Choroid plexus epithelial cell (primary cell): ENCODE measurements at places on chromosomes 11 and 22.

DNA sequence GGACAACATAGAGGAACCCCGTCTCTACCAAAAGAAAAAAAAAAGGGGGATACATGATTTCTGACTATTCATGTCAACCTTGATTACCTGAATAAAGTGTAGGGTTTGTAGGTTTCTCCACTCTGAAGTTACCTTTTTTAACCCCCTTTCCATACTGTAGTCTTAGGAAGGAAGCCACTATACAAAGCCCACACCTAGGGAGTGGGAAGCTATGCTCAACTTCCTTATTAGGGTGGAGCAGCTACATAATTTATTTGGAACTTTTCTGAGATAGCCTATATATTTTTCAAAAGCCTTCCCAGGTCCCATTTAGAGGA is 582 bp upstream of the ATP6V1E1 start:
- no peak for DNase-seq

GRCh38 chr11:11279956-11280689 is 72.9 kb downstream of the CSNK2A3 start:
- DNase-seq, result peak; percentile 65

- peak; percentile 80 for DNase-seq
These were observed 23.2 kb upstream of the ST3GAL4 start for GRCh38 chr11:126332221-126332711.

DNA sequence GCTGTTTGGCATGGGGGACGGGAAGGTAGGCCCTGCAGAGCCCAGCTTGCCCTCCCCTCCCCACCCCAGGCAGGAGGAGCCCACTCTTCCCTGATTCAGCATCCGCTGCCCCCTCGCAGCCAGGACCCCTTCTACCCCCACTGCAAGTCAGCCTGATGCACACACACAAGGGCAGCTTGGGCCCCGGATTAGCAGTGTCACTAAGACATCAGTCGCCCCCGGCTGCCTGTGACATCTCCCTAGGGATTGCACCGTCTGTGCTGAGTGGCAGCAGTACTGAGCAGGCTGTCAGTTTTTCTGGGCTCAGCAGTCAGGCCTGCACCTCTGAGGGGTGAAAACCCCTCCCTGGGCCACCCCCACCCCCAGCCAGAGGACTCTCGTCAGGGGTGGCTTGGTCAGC is 30.4 kb upstream of the SYT7 start:
- DNase-seq, result no peak

- peak; percentile 55 for DNase-seq
These were observed 101.6 kb upstream of the AKIP1 start for GRCh38 chr11:8809241-8809938.

DNA sequence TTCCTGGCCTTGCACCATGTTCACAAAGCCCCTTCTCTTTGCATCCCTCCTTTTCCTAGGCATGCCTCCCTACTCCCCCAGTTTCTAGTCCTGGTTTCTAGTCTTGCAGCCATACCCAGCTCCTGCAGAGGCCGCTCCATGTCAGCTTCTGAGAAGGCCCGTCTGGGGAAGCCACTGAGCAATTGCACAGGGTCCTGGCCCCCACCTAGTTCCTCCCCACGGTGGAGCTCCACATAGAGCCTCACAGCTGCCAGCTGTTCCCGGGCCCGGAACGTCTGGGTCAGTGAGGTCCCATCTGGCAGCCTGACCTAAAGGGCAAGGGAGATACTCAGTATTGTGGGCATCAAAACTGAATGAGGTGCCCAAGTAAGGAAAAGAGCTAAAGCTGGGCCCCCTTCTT is 2.2 kb downstream of the UBXN1 start:
- no peak for DNase-seq

GRCh38 chr11:110098645-110099044 is 5.5 kb downstream of the ZC3H12C start:
- peak; percentile 57 for DNase-seq

GRCh38 chr11:19828382-19829108 is 115.9 kb downstream of the NAV2 start:
- peak; percentile 31 for DNase-seq

- peak; percentile 64 for DNase-seq
These were observed 844 bp downstream of the PCF11 start for GRCh38 chr11:83157594-83158356.

DNA sequence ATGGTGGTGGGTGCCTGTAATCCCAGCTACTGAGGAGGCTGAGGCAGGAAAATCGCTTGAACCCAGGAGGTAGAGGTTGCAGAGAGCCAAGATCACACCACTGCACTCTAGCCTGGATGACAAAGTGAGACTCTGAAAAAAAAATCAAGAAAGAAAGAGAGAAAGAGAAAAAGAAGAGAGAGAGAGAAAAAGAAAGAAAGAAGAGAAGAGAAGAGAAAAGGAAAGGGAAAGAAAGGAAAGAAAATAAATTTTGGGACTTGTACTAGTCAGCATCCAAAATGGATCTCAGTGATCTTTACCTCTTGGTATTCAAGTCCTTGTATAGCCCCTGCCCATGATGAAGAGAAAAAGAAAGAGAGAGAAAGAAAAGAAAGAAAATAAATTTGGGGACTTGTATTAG is 22.2 kb upstream of the PICALM start:
- DNase-seq, result no peak

GRCh38 chr11:102283116-102283485 is 34.2 kb upstream of the BIRC3 start:
- no peak for DNase-seq

DNA sequence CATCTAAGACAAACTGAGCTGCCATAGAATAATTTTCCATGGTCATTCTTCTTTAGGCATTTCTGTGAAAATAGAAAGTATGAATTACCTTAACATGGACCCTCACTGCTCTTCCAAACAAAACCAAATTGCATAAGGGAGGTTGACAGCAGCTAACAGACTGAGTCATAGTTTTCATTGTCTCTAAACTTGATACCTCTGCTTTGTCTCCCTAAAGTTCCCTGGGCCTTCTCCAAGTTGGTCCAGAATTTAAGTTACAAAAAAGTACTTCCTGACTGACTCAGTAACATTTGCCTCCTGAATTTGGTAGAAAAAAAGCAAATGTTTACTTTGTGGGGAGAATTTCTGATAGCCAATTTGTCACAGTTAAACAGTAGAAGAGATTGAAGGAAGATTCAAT is 3.0 kb downstream of the OR8D1 start:
- no peak for DNase-seq

- no peak for DNase-seq
These were observed 1.6 kb downstream of the RNF26 start for GRCh38 chr11:119335655-119336543.

GRCh38 chr11:22680628-22681027 is 14.2 kb downstream of the GAS2 start:
- no peak for DNase-seq

DNA sequence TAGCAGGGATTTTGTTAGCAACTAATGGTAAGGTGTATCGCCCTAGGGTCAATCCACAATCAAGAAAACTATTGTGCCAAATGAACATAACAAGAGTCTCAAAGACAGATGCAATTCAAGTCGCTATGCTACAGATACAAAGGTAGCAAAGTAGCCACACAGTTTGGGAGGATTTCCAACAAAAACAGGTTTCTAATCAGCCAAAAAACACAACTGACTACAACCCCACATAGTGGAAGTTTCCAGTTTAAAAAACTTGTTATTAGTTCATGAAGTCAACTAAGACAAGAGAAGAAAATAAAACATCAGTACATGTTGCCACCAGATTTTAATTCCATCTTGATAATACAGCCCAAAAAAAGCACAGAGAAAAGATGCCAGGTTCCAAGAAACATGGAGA is 38.0 kb downstream of the MYH9 start:
- DNase-seq, result peak; percentile 81

DNA sequence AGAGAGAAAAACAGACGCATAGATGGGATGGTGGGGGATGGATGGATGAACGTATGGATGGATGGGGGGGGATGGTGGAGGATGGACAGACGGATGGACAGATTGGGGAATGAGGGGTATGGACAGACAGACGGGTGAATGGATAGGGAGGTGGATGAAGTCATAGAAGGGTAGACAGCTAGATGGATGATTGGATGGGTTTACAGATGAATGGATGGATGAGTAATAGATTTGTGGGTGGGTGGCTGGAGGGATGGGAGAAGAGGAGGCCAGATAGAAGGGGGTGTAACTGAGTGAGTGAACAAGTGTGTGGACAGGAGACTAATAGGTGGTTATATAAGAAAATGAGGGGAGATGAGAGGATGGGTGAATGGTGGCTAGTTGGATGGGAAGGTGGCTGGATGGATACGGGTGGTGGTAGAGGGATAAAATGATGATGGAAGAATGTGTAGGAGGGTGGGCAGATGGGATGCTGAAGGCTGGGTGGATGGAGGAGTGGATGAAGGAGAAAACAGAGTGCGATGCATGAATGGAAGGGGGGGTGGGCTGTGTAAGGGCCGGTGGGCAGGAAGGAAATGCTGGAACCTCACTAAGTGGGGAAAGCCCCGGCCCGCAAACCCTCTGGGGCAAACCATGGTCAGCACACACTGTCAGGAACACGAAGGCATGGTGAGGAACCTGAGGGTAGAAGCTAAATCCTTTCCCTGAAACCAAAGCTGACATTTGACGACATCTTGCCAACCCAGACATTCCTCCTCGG is 21.6 kb downstream of the ARVCF start:
- DNase-seq, result no peak

DNA sequence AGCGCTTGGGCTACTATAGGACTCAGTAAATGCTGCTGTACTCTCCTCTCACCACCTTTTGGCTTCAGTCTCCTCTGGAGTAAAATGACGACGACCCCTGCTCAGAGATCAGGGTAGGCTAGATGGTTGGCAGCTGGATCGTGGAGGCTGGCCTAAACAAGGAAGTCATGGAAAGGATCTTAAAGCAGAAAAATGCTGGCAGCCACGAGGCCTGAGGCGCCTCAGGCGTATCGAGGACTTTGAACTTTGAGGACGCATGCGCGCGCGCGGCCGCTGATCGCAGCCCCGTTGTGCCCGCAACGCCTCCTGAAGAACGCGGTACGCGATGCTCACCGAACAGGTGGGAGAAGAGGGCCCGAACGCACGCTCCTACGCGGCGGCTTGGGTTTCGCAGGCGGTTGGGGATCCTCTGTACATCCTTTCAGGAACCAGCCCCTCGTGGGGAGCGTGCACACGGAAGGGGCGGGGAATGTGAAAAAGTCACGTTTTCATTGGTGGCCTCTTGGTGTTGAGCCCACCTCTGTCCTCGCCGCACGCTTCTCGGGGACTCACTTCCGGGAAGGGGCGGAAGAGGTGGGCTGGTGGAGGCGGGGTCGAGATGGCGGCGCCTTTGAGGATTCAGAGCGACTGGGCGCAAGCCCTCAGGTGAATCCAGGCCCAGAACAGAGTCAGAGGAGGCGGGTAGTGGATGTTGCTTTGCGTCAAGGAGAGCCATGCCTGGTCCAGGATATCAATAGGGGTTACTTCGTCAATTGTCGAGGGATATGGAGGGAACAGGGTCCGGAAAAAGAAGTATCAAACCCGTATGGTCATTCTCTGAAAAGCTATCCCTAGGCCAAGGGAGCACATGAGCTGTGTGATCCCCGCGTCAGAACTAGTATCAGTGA is at the start of the genes COA4 and PAAF1:
TSS of gene COA4 (minus strand) at position 423 of the 887 bp plus-strand sequence. CDS start 3,468 bp downstream, outside the sequence.
TSS of gene PAAF1 (plus strand) at position 576 of the 887 bp plus-strand sequence. CDS start at position 599, 23 bp downstream.
- peak; percentile 96 for DNase-seq

DNA sequence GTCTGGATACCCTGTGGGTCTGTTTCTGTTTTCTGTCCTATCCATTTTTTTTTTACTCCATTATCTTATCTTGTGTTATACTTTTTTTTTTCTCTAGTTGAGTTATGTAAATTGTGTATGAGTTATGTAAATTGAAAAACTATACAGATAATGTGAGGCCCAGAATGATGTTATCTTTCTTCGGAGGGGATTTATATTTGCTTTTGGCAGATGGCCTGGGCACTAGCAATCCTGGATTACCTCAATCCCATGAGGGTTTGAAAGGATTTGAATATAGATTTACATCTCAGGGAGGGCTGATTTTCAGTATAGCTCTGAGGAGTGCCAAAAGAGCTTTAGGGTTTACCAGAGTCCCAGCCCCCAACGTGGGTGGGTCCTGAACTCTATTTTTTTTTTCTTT is 71.0 kb downstream of the CSTPP1 start:
- DNase-seq, result no peak

DNA sequence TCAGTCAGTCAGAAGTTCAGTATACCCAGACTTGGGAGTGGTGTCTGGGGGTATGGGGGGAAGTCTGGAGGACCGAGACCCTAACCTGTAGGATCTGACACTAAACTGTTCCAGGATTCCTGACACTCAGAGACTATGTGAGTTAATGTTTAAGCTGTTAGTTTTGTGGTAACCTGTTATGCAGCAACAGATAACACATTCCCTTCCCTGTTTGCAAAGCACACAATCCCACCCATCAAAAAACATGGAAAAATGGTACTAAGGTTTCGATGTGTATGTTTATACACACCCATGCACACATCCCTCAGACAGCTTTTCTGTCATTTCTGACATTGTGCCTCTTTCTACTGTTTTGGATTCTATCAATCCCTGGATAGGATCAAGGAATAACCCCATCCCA is 27.6 kb downstream of the ZNF280B start:
- DNase-seq, result no peak

GRCh38 chr11:130892861-130893260 is 23.4 kb downstream of the SNX19 start:
- DNase-seq, result no peak

DNA sequence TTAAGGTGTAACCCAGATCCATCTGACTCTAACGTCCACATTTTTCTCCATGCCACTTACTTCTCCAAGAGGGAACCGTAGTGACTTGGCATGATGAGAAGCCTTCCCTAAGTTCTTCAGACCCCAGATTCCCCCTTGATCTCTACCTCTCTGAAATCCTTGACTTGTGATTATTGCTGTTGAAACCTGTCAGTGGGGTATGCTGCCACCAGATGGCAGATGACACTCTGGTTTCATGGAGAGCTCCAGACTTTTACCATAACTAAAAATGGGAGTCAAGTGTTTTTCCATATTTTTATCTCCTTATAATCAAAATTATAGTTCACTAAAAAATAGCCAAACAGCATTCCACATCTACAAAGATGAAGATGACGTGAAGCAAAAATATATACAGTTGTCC is 504.2 kb downstream of the SOX6 start:
- DNase-seq, result peak; percentile 39

GRCh38 chr11:132205496-132205895 is 835.1 kb downstream of the NTM start:
- DNase-seq, result no peak

DNA sequence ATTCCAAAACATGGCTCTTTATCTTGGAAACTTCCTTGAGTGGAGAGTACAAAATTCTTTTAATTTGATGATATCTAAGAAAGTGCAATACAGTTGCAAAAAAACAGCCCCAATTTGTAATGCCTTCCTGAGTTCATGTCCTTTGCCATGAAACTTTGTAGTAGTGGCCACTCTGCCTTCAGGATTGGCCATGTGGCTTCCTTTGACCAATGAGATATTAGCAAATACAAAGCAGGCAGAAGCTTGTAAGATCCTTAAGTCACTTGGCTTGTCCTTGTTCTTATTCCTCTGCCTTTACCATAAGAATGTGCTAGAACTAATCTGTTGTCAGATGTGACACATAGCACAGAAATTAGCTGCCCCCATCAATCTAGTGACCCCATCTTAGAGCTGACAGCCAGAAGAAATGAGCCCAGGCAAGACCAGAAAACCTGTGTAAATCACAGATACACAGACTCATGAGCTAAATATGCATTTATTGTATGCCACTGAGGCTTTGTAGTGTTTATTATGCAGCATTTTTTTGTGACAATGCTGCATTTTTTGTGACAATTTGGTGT is 29.8 kb upstream of the BLID start:
- DNase-seq, result no peak
